Stimulated activated CD4-positive, alpha-beta T cell treated with anti-CD3 and anti-CD28 coated beads, Interleukin-4, amount 100 ng/mL, for 1 hour (primary cell): ENCODE measurements at places on chromosomes 5 and 9.

DNA sequence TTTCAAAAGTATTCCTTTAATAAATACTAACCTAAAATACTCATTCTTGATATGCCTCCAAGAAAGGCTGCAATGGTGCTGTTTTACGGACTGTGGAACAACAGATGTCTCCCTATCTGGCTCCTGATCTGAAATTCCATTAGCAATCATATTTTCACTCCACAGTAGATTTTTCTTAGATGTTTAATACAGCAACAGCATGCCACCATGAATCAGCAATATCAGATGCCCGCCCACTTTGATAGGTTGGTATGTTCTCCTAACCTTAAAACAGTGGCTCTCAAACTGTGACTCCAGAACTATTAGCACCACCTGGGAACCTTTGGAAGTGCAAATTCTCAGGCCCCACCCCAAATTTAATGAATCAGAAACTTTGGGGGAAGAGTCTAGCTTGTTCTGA, 110.2 kb downstream of the MLLT3 start:
- DNase-seq, result no peak

DNA sequence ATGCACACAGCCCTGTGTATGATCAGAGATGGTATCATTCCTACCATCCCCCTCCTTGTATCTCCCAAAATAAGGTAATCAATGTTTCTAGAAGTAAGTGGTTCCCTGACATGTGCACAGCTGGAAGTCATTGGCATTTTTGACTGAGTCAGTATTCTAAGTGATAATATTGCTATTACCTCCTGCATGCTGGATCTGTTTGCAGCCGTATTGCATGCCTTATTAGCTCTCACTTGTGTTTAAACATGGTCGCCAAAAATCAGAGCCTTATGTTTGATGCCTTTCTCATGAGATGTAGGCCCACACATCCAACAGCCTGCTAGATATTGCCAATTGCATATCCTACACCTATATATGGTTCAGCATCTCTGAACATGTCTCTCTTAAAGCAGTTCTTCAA, 254.3 kb downstream of the CDH12 start:
- DNase-seq, result no peak

DNA sequence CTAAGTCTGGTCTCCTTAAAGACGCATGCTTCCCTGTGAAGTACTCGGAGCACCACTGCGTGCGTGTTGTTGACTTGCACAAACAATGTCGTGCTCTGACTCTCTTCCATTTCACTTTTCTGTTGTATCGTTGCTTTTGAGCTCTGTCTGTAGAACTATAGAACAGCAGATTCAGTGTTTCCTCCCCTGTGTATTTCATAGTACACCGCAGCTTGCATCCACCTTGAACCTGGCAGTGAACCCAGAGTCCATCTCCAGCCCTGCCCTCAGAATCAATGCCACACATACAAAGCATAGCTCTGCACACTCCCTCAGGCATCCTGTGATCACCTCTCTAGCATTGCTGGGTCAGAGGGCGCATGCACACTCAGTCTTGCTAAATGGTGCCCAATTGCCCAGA, 37.2 kb upstream of the ADAMTS2 start:
- no peak for DNase-seq

DNA sequence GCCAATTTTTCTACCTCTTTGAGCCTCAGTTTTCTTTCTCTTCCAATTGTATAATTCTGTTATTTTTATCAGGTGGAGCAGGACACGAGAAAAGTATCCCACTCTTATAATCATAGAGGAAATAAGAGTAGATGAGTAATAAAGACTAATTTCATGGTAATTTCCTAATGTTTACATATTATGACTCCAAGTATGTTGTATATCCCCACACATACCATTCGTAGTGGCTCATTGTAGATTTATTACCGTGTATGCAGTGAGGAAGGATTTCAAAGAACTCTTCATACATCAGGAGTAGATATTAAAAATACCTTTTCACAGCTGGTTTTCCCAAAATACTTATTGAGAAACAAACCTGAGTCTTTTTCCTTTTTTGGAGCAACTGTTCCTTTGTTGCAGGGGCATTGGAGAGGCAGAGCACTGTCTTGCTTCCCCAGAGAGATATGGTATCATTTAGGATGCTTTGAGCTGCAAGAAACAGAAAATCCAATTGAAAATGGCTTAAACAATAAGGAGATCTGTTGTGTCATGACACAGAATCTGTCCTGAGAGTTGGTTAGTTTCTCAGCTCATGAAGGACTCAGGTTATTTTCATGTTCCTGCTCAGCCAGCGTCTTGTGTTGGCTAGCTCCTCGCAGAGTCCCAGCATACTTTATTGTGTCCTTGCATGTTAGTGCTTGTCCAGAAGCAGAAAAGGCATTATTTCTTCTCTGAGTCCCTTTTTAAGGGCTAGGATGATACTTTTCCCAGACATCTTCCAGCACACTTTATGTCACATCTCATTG, 291.2 kb downstream of the ARHGAP26 start:
- no peak for DNase-seq

DNA sequence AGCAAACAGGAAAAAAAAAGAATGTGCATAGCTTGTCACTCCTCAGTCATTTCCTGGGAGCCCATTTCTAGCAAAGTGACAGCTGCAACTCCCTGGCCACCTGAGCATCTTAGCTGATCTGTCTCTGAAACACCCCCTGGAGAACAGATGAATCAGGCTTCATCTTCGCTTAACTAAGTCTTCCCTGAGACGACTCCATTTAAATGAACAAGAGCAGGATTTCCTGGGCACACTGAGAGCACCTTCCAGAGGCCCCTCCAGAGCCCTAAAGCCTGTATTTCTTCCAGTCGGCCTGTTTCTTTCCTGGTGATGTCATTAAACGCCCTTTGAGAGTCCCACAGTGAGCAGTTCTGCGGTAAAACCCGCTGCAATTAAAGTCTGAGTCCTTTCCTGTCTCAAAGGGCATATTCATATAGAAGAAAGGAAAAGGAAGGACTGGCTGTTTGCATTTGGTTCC, 13.9 kb downstream of the TGFBI start:
- DNase-seq, result no peak

DNA sequence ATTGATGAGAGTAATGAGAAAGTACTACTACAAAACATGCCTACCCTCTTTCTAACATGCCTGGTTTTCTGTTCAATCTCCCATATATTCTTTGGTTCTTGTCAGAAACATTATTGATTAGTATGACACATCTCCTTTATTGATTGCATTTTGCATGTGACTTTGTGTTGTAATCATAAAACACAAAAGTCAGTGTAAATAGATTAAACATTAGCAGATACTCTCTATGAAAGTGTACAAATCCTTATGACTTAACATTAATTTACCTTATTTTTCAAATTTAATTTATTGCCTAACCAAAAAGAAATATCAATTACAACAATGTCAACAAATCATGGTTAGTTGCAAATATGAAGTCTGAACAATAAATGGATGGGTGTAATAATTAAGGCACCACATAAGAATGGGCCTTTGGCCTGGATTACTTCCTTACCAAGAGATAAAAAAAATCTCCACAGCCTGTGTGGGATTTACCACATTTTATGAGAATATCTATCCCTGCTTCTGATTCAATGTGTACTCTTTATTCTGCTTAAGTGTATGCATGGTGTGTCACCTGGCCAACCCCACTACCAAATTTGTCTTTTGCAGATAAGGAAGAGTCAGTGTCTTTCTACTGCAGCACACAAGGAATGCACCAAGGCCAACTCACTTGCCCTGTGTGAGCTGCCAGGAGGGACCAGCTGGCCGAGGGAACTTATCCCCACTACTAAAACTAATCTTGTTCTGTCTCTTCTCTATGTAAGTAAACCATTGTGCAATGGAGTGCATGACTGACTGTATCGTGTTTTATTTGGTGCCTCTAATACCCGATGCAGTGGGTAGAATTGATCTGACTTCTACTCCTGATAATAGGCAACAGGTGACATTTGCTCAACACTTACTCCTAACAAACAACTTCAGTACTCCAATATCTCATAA, 1001.9 kb upstream of the CDH10 start:
- DNase-seq, result no peak

DNA sequence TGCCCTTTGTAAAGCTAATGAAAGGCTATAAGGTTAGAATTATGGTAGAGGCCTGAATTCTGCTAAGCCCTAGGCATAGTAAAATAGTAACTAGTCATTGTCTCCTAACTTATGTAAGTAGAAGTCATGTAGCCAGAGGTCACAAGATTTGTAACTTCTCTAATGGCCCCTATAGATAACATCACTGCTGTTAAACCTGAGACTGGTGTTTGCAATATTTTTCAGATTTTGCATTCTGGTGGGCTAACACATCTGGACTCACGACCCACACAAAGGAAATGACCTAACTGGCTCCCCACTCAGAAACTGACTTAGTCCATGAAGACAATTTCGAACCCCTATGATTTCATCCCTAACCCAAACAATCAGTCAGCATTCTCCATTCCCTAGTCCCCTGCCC, 37.2 kb upstream of the TTC39B start:
- no peak for DNase-seq
